Fibroblast of the conjunctiva (primary cell): ENCODE measurements at places on chromosomes 2 and 18.
A peak's percentile ranks its signal among the peaks of the same experiment; 100 is the strongest.

GRCh38 chr2:237323656-237324055 lies 90.3 kb downstream of the COL6A3 start:
- DNase-seq = no peak

DNA sequence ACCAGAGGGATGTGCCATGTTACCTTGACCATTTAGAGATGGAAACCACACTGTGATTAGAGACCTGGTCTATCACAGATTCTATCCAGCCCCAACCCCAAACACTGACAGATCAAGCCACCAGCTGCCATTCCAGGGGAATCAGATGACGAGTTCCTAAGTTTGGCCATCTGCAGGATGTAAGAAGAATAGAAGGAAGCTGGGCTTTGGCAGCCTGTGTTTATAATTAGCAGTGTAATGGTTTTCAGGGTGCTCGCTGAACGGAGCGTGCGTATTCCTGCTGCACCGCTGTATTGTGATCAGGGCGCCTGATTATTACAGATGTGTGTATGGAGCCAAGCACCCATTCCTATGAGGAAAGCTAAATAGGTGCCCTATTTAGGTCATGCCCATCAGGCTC lies 138.1 kb downstream of the LRRC30 start:
- no peak for DNase-seq

DNA sequence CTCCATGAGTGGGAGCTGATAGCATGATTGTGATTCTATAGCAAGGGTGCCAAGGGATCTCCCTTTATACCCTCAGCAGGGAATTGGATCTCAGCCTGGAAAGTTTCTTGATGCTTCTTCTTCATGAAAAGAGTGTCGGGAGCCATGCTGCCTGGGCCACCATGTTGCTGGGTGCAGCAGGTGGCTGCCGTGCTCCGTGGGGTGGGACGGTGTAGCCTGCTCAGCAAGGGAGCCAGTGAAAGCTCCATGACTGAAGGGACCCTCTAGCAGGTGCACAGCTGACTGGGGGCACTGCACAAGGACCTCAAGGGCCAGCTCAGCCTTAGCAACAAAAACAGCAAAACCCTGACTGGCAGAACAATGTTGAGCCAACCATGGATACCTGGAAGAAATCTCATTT lies 368.9 kb upstream of the HS6ST1 start:
- no peak for DNase-seq

GRCh38 chr2:71822463-71822862 lies 325.2 kb downstream of the CYP26B1 start:
- no peak for DNase-seq

DNA sequence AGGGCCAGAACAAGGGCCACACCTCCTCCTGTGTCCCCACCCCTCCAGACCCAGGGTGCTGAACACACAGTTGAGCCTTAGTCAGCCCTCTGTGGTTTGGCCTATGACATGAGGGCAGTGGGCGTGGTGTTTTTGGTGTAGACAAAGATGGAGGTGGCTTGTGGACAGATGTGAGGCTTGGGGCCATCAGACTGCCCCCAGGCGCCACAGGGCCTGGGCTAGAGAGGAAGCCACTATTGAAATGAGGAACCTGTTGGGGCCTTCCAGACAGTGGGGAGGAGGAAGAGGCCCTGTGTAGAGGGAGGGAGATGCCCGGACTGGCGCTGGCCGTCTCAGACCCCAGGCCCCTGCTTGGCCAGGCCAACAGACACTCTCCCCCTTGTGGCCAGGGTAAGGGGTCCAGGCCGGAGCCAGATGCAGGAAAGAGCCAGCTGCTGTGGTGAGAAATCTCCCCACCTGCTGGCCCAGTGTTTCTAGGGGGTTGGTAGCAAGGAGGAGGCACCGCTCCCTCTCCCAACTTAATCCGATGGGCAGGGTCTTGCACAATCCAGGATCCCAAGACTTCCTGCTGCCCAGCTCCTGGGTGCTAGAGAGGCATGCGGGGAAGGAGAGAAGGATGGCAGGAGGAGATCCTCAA lies 53.8 kb downstream of the SMAD7 start:
- DNase-seq = no peak

DNA sequence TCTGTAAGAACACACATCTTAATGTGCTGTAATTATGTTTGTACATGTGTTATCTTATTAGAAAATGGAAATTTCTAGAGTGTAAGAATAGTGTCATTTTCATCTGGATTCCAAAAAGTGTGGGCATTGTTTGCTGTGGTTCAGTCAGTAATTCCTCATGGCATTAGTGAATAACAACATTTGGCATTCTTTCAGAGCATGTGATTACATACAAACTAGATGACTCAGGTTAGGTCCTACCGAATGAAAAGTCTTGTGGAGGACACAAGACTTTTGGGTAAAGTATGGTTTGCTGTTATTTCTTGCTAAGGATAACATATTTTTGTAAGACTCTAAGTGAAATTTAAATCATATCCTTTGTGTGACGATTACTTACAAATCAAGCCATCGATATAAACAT lies 593.1 kb upstream of the NRXN1 start:
- peak; percentile 1 for DNase-seq
